ENCODE measurements at places on chromosomes 2 and 18.

DNA sequence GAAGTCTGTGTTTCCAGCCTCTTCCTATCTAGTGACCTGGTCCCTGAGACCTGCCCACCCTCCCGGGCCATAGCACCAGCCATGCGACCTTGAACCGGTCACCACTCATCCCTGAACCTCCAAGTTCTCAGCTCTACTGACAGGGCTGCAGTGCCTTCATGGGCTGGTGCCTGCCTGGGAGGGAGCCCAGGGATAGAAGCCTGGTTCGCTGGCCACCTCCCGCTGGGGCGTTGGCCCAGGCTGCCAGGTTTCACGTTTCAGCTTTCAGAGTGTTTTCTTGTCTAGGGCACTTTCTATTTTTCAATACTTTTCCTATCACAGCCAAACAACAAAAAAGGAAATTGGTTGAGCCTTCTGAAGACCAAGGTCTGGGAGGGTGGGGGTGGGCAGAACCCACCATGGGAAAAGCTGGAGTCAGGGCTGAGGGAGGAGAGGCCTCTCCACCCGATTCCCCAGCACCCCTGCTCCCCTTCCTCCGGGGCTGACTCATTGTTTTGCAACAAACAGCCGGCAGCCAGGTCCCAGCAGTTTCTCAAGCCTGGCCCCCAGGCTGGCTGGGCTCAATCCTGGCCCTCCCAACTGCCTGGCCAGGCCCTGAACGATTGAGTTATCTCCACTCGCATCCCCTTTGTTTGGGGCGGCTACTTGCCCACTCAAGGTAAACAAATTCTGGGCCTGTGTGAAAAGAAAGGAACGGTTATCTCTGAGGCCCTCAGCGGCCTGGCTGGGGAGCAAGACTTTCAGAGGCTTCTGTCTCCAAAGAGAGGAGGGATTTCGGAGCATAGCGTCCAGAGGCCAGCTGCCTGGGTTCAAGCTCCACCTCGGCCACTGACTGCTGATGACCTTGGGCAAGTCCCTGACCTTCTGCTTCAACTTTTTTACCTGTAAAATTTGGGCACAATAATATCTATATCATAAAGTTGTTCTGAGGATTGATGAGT lies 47.5 kb downstream of the ZFP36L2 start:
- DNase-seq = no peak

DNA sequence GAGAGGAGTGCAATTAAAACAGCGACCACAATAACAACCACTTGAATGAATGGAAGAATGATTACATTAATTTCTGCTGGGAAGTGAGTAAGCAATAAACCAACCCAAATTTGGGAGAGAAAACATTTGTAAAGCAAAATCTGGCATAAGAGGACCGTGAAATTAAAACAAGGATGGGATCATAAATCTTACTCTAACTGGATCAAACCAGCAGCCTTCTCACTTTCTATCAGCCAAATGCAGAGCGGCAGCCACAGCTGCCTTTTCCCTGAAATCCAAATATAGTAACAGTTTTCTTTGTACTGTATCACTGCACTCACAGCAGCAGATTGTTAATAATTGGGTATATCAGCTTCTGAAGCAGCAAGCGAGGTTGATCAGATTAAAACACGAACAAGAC lies 245.2 kb upstream of the REG3G start:
- DNase-seq = no peak

GRCh38 chr2:15177103-15177502 lies 384.0 kb downstream of the NBAS start:
- peak; percentile 44 for DNase-seq

GRCh38 chr2:156346731-156347130 lies 14.2 kb upstream of the NR4A2 start:
- DNase-seq = no peak

GRCh38 chr18:44599412-44599811 lies 81.3 kb upstream of the SETBP1 start:
- no peak for DNase-seq

DNA sequence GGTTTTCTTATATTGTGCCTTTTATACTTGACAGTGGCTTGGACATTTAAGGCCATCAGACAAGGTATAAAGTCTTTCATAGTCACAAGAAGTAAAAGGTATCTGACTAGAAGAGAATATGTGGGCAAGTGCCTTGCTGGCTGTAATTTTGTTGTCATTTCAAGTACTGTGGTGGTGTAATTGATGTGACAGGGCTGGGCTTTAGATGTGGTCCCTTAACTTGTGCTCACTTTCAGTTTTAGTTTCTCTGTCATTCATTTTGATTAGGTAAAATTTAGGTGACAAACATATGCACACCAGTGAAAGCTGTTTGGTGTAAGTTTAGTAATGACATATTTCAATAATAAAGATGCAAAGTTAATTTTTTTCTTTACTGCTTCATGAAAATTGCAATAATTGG lies 31.2 kb upstream of the TBR1 start:
- no peak for DNase-seq
